ENCODE measurements at places on chromosomes 6 and 20.

GRCh38 chr20:35854713-35855348, 83.0 kb downstream of the PHF20 start:
- DNase-seq: no peak

- DNase-seq: no peak
These were observed 323.4 kb downstream of the BTBD3 start for GRCh38 chr20:12241065-12241464.

DNA sequence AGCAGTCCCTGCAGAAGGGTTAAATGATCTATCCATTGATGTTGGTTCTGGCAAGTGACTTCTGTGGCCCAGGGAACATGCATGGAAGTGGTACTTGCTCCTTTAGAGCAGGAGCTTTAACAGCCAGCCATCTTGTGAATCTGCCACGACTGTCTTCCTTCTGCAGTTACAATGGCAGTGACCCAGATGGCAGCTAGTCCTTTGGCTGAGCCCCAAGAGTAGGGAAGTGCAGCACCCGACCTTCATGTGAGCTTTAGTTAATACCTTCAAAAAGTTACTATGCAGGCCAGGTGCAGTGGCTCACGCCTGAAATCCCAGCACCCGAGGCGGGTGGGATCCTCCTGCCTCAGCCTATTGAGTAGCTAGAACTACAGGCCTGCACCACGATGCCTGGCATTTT, 66.4 kb downstream of the POPDC3 start:
- no peak for DNase-seq

- DNase-seq: no peak
These were observed 59.7 kb downstream of the PFDN4 start for GRCh38 chr20:54267483-54268003.

DNA sequence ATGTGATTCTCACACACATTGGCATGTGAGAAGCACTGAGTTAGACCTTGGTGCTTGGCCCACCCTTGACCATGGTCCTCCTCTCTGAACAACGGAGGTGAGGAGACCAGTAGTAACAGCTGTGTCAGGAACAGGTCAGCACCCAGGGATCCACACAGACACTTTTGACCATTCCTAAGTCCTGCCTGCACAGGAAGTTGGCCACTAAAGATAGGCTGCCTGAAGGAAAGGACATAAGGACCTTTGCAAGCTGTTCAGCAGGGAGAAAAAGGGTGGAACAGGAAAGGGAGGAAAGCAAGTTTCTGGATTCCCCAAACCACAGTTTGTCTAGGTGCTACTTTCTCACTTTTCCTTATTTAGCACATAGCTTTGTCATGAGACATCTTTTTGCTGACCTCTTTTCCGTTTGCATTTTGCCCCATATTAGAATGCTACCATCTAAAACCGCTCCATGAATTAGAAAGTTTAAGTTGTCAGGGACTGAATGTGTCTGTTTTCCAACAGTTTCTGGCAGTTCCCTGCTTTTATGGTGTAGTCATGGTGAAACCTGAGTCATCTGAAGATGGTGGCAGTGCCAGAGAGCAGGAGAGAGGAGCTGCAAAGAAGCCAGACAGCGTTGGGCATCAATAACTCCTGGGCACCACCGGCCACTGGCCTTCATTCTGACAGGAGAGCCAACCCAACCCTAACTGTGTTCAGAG, 1.1 kb upstream of the CD109 start:
- no peak for DNase-seq

GRCh38 chr6:7469696-7470095, 71.8 kb upstream of the DSP start:
- DNase-seq: no peak

GRCh38 chr6:129331450-129332138, 378.4 kb downstream of the ARHGAP18 start:
- no peak for DNase-seq

GRCh38 chr20:1375515-1375914, 17.3 kb downstream of the FKBP1A start:
- no peak for DNase-seq

GRCh38 chr6:71123051-71123450, 165.6 kb upstream of the OGFRL1 start:
- no peak for DNase-seq

DNA sequence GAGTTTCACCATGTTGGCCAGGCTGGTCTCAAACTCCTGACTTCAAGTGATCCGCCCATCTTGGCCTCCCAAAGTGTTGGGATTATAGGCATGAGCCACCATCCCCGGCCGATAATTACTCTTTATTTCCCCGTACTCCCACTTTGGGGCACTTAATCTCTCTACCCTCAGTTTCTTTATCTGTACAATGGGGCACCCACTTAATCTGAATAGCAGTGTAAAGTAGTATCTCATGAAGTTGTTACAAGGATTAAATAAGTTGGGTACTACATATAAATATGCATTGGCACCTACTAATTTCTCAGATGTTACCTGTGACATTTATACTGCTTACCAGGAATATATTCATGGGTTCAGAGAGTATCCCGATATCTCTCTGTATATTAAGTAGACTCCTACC, 15.2 kb downstream of the GINM1 start:
- DNase-seq: no peak

DNA sequence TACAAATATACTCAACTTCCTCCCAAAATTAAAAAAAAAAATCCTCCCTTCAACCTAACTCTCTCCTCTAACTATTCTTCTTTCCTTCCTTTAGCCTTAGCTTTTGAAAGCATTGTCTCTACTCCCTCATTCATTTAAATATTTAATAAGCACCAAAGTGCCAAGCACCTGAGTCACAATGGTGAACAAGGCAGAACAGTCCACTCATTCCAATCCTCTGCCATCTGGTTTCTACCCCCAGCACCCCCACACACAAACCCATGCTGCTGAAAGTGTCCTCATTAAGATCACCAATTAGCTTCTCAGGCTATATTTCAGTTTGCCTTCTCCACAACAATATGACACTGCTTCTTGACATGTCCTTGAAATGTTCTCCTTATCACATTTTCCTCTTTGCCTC, 76.3 kb downstream of the DTNBP1 start:
- DNase-seq: no peak

- no peak for DNase-seq
These were observed 188.4 kb upstream of the SULF2 start for GRCh38 chr20:47973519-47974233.

DNA sequence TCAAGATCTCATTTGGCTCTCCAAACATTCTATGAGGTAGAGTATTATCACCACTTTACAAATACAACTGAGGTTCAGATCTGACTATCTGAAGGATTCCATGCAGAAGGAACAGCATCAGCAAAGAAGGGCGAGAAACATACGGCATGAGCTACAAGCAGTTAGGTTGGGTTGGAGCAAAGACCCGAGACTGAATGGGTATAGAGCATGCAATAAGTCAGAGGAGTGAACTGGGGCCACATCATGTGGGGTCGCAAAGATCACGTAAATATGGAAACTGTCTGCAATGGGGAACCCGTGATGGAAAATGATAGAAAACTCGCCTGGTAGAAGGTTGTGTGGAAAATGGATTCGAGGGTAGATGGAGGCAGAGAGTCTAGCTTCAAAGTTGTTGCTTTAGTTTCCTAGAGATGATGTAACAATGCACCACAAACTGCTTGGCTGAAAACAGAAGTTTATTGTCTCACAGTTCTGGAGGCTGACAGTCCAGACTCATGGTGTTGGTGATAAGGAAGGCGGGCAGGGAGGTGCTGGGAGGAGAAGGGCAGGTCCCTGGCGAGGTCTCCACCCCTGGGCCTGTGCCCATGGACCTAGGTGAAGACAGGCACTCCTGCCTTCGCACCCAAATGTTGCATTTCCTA, 44.3 kb upstream of the BCLAF1 start:
- no peak for DNase-seq

- DNase-seq: no peak
These were observed 80.4 kb downstream of the RWDD2A start for GRCh38 chr6:83273596-83273995.

DNA sequence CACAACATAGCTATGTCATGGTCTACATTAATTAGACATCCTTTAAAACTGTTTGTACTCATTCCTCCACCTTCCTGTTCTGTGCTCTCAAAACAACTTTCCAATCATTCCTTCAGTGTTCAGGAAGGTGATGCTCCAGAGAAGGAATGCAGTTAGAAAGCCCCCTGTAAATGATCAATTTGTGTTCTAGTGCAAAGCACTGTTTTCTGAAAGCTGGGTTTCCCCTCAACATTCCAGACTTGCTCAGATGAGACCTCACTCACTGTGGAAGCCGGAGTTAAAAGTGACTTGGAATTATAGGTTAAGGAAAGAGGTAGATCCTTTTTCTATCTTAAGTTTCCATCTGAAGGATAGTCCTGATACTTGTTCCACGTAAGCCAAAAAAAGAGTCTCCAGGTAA, 95.9 kb downstream of the BMP2 start:
- DNase-seq: no peak

GRCh38 chr6:40442591-40442990, 144.6 kb downstream of the LRFN2 start:
- no peak for DNase-seq

GRCh38 chr20:48281501-48281900, 496.2 kb upstream of the SULF2 start:
- no peak for DNase-seq

- DNase-seq: no peak
These were observed 32.4 kb upstream of the SNX9 start for GRCh38 chr6:157790548-157791160.
